ENCODE measurements at places on chromosomes 16 and 17.

DNA sequence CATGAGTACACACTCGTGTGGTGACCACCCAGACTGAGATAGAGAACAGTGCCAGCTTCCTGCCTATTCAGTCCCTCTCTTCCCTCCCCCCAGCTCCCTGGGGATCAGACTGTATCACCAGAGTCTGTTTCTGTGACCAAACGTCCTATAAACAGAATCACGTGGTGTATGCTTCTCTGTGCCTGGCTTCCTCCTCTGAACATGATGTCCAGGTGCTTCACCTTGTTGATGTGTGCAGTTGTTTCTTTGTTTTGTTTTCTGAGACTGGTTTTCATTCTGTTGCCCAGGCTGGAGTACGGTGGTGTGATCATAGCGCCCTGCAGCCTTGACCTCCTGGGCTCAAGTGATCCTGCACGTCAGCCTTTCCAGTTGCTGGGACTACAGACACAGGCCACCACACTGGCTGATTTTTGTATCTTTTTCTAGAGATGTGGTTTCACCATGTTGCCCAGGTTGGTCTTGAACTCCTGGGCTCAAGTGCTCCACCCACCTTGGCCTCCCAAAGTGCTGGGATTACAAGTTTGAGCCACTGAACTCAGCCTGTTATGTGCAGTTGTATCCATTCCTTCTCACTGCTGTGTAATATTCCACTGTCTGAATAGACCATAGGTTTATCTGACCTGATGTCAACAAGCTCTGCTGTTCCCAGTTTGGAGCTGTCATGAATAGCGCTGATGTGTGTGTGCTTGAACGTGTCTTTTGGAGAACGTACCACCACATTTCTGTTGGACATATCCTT, 28.9 kb upstream of the PRM1 start:
- peaks cover 54% of the 10 kb centered on the region for H3K4me1 ChIP-seq
- peak overlapping the region; percentile 53 for H3K4me3 ChIP-seq
- H3K36me3 ChIP-seq = peaks cover 7% of the 10 kb centered on the region
- H3K27me3 ChIP-seq = no peaks in the 10 kb centered on the region
- DNase-seq = peak; percentile 71
- peak overlapping the region; percentile 94 for H3K27ac ChIP-seq

DNA sequence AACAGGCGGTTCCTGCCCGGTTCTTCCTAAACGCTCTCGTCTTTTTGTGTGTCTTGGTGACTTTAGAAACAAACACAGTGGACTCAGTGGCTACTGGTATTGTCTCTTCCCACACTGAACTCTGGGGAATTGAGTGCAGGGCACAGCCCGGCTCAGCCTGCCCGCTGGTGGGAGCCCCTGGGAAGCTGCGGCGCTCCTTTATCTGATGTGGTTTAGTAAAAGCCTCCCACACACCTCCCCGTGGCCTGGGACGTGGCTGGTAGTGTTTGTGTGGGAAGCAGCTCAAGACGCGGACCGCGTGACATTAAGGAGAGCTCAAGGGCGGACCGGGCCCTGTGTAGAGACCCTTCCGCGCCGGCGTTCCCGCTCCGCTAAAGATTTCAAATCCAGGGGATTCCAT, 55.4 kb upstream of the PVALEF start:
- no peak for DNase-seq
- no peaks in the 10 kb centered on the region for H3K4me1 ChIP-seq
- H3K4me3 ChIP-seq = no peak overlapping the region
- H3K27me3 ChIP-seq = peaks cover 3% of the 10 kb centered on the region
- H3K27ac ChIP-seq = no peak overlapping the region

DNA sequence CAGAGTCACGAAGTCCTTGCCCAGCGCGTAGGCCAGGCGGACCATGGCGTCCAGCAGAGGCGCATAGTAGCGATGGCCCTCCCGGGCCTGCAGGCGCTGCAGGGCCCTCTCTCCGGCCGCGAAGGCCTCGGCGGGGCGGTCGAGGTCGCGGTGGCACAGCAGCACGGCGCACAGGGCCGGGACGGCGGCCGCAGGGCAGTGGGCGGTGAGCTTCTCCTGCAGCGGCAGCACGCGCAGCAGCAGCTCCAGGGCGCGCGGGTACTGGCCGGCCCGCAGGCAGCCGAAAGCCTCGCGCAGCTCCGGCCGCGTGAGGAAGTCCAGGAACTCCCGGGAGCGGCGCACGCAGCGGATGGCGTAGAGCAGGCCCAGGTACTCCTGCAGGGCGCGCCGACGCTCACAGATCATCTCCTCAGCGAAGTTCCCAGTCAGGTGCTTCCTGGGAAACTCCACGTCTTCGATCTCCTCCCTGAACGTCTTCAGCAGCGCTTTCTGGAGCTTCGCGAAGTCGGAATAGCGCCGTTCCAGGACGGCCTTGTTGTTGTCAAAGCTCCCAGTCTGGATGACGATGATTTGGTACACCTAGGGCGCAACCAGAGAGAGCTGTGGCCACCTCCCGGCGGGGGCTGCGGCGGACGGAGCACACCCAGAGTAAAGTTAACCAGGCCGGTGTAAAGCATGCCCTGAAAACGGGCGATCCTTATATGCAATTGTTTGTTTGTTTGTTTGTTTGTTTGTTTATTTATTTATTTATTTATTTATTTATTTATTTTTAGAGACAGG, 7.4 kb downstream of the SNX20 start:
- no peak overlapping the region for H3K4me3 ChIP-seq
- H3K27me3 ChIP-seq = no peaks in the 10 kb centered on the region
- H3K36me3 ChIP-seq = peaks cover 62% of the 10 kb centered on the region
- H3K27ac ChIP-seq = peak overlapping the region; percentile 25
- DNase-seq = no peak

DNA sequence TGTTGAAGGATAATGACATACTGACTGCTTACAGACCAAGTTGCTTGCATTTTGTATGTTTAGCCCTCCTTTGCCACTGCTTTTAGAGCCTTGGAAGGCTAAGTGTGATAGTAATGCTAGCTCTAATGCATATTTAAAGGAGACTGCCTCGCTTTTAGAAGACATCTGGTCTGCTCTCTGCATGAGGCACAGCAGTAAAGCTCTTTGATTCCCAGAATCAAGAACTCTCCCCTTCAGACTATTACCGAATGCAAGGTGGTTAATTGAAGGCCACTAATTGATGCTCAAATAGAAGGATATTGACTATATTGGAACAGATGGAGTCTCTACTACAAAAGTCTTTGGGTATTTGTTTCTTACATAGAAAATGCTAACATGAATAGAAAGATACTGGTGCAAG, 19.1 kb downstream of the CAPNS2 start:
- H3K27me3 ChIP-seq = no peaks in the 10 kb centered on the region

GRCh38 chr16:17335826-17336529, 134.8 kb downstream of the XYLT1 start:
- DNase-seq = no peak
- H3K36me3 ChIP-seq = peaks cover 58% of the 10 kb centered on the region
- no peak overlapping the region for H3K27ac ChIP-seq
- H3K4me1 ChIP-seq = peaks cover 73% of the 10 kb centered on the region
- H3K27me3 ChIP-seq = no peaks in the 10 kb centered on the region
- H3K4me3 ChIP-seq = no peak overlapping the region

DNA sequence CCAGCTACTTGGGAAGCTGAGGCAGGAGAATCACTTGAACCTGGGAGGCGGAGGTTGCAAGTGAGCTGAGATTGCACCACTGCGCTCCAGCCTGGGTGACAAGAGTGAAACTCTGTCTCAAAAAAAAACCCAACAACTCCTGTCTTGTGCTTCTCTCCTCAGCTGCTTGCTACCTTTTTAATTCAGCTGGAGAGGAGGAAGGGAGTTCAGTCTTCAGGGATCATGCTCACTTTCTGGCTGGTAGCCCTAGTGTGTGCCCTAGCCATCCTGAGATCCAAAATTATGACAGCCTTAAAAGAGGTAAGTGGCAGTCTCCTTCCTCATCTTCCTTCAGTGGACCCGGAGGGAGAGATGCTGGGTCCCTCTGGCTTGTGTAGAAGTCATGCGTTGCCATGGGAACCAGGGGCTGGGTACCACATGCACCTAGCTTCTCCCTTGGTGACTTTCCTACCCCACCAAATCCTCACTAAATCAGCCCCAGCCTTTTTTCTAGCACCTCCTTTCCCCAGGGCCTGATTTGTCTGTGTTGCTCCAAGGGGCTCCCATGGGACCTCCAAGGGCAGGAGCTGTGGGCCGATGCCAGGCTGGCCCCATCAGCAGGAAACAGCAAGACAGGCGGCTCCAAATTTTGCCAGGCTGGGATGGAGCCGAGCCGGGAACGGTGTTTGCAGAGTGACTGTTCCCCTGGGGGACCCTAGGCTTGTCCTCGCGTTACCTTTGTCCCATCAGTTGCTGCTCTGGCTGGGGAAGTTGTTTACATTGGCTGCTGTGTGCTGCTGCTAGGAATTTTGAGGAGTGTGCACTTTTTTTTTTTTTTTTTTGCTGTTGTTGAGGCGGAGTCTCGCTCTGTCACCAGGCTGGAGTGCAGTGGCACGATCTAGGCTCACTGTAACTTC, 65.2 kb downstream of the ABCC1 start:
- H3K4me1 ChIP-seq = peaks cover 25% of the 10 kb centered on the region
- H3K27ac ChIP-seq = peak overlapping the region; percentile 9

DNA sequence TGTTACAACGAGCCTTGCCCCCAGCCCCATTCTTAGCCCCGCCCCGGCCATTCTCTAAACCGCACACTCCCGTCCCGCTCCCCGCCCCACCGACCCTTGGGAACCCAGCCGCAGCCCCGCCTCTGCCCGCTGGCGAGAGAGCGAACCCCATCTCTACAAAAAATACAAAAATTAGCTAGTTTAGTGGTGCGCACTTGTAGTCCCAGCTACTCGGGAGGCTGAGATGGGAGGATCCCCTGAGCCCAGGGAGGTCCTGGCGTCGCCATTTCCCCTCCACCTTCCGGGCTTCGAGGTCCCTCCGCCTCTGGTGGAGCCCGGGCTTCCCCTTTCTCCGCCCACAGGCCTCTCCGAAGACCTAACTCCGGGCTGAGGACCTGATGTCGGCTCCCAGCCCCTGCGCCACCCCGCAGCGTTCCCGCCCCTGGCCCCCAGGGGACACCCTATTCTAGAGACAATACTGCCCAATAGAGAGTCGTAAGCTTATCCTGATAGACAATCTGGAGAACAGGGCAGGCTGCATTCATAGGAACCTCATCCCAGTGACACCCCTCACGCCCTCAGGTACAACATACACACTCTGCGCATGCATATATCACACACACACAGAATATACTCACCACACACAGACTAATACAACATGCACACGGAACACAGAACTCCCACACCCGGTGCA, 480 bp upstream of the PROCA1 start:
- H3K27me3 ChIP-seq = no peaks in the 10 kb centered on the region
- peaks cover 27% of the 10 kb centered on the region for H3K4me1 ChIP-seq
- H3K27ac ChIP-seq = peak overlapping the region; percentile 94
- peak; percentile 73 for DNase-seq

GRCh38 chr16:86622700-86623615, 44.6 kb downstream of the FOXL1 start:
- no peaks in the 10 kb centered on the region for H3K4me1 ChIP-seq
- no peak overlapping the region for H3K27ac ChIP-seq
- no peak overlapping the region for H3K4me3 ChIP-seq

GRCh38 chr16:64132190-64132589, 989.7 kb downstream of the CDH11 start:
- no peak overlapping the region for H3K27ac ChIP-seq
- H3K27me3 ChIP-seq = no peaks in the 10 kb centered on the region
- no peak overlapping the region for H3K4me3 ChIP-seq
- no peak for DNase-seq
- H3K4me1 ChIP-seq = no peaks in the 10 kb centered on the region
- no peaks in the 10 kb centered on the region for H3K36me3 ChIP-seq

GRCh38 chr17:77889135-77889505, 69.4 kb upstream of the TNRC6C start:
- H3K36me3 ChIP-seq = no peaks in the 10 kb centered on the region
- H3K27ac ChIP-seq = no peak overlapping the region
- peaks cover 63% of the 10 kb centered on the region for H3K4me1 ChIP-seq

- DNase-seq = no peak
- no peak overlapping the region for H3K27ac ChIP-seq
- peaks cover 100% of the 10 kb centered on the region for H3K27me3 ChIP-seq
Observed at GRCh38 chr17:38604479-38605403, 1.0 kb downstream of the SRCIN1 start.
